ENCODE measurements at places on chromosomes 1 and 21.
A peak's percentile ranks its signal among the peaks of the same experiment; 100 is the strongest.

- no peak for DNase-seq
Measured at GRCh38 chr21:39050841-39051587, 132.2 kb downstream of the PSMG1 start.

- DNase-seq: no peak
Measured at GRCh38 chr21:32515874-32516273, 69.4 kb downstream of the TCP10L start.

GRCh38 chr1:154862907-154863306, 7.2 kb downstream of the KCNN3 start:
- DNase-seq: no peak

GRCh38 chr1:56526571-56527174, 52.7 kb downstream of the PLPP3 start:
- DNase-seq: no peak

DNA sequence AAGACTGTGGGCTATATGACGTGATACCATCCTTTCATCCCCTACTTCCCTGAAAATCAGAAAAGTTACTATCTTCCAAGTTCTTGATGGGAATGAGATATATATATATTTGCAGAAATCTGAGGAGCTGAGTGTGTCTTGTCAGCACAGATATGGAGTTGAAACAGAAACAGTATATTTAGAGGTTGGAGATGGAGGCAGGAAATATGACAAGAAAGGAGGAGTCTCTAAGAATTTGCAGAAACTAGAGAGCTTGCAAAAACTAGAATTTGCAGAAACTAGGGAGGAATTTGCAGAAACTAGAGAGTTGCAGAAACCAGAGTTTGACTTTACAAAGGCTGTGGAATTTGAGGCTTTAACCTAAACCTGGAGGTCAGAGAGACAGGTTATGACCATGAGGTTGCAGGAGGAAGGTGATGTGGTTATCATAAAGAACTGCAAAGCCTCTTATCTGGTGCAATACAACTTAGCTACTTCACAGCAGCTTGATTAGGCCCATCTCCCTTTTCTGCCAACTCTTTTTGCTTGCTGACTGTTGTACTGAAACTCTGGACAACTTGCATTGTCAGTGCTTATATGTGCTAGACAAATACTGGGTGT, 22.3 kb downstream of the XCL2 start:
- no peak for DNase-seq

DNA sequence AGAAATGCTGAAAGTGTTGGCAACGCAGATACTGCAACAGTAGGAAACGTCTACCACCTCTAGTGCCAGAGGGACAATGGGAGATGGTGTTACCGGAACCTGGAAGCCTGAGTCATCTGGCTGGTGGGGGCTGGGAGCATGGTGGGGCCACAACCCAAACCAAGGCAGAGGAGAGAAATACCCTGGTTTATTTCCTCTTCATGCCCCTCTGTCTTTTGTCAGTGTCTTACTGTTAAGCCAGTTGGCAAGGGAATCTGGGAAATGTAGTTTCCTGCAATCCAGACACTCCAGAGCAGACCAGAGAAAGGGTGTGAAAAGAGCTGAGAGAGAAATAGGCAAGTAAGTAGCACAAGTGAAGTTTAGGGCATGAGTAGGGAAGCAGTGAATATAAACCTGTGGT, 14.8 kb downstream of the DNTTIP2 start:
- DNase-seq: no peak

DNA sequence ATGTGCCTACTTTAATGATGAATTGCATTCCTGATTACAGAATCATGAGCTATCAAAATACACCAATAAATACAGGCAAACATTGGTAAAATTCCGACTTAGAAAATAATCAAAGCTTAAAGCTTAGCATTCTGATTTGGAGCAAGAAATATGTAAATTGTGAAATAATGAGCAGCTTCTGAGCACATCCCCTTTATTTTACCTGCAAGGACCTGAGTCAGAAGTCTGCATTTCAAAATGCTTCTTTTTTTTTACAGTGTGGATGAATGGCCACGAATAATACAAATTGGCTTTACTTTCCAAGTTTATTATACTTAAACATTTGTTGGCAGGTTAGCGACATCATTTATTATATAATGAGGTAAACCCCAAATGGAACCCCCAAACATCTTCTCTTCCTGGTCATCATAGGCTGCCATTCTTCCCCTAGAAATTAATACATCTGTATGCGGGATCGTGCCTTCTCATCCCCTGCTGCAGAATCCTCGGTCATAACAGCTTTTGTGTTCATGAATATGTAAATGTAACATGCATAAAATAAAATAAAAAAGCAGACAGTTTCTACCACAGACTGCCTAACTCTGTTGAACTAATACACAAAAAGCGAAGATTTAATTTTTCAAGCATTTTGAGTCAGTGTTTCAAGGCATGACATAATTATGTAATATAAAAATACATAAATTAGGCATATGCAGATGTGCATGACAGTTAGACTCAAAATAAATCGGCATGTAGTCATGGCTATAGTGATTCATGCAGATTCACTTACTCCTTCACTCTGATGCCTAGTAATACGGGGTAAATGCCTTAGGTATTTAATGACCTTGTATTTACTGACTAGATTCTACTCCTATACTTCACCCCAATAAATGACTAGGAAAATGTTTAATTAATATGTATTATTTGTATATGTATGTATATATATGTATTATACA, 339.7 kb downstream of the USP25 start:
- no peak for DNase-seq

- peak; percentile 67 for DNase-seq
Measured at GRCh38 chr1:156747742-156748669, 3.5 kb downstream of the HDGF start.

DNA sequence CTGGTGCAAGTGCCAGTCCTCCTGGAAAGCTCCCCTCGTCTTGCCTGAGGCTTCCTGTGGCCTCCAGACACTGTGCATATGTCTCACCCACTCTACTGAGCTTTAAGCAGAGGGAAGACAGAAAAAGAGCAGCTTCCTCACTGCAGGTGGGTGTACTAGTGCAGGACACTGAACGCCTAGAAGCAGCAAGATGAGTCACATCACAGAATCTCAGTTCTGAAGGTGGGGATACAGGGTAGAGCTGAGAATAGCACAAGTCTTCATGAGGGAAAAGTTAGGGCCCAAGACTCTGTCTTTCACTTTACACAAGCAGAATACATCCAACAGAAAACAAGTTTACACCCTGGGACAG, 37.4 kb downstream of the PCAT6 start:
- no peak for DNase-seq

Data from posterior vena cava (tissue), 2 donors.